ENCODE measurements at places on chromosomes 6 and 20. TPM values are rescaled to one million over a fixed set of nuclear protein-coding genes. Genes with fewer than 3 reads are reported as not detected.

The CST3 gene
- not detected for total RNA-seq

The CMTR1 gene
- 70.9 TPM for total RNA-seq

GRCh38 chr20:21166801-21167200, 40.9 kb downstream of the KIZ start:
- DNase-seq, result no peak

GRCh38 chr20:33470457-33470856, 19.4 kb upstream of the CBFA2T2 start:
- DNase-seq, result no peak

- no peak for DNase-seq
Measured at GRCh38 chr6:123393331-123393730, 243.4 kb downstream of the TRDN start.

The SUMO4 gene
- total RNA-seq, result 5.9 TPM

GRCh38 chr6:31597006-31597405, 4.2 kb upstream of the NCR3 start:
- peak; percentile 56 for DNase-seq

DNA sequence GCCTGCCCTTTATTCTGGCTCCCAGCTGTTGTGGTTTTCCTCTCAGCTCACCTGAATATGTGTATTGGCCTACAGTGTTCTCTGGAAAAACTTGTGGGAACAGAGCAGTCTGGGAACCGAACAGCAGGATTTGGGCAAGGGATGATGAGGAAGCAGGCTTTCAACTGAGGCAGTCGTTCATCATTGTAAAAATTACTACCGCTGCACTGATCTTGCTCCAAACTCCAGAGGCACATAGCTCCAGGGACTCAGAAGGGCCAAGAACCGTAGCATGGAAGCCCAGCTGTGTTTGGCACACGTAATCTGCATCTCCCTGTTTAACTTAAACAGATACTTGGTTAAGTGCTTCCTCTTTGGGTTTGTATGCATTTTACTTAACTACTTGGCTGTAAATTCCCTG, 48.3 kb upstream of the EEF1A1 start:
- DNase-seq, result no peak

DNA sequence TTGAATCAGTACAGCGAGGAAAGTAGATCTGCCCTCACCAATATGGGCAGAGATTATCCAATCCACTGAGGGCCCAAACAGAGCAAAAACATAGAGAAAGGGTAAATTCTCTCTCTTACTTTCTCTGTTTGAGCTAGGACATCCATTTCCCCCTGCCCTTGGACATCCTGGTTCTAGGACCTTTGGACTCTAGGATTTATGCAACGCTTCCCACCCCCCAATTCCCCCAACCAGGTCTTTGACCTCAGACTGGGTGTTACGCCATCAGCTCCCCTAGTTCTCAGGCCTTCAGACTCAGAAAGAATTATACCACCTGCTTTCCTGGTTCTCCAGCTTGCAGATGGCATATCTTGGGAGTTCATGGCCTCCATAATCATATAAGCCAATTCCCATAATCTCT, 10.2 kb upstream of the B3GAT2 start:
- DNase-seq, result no peak

DNA sequence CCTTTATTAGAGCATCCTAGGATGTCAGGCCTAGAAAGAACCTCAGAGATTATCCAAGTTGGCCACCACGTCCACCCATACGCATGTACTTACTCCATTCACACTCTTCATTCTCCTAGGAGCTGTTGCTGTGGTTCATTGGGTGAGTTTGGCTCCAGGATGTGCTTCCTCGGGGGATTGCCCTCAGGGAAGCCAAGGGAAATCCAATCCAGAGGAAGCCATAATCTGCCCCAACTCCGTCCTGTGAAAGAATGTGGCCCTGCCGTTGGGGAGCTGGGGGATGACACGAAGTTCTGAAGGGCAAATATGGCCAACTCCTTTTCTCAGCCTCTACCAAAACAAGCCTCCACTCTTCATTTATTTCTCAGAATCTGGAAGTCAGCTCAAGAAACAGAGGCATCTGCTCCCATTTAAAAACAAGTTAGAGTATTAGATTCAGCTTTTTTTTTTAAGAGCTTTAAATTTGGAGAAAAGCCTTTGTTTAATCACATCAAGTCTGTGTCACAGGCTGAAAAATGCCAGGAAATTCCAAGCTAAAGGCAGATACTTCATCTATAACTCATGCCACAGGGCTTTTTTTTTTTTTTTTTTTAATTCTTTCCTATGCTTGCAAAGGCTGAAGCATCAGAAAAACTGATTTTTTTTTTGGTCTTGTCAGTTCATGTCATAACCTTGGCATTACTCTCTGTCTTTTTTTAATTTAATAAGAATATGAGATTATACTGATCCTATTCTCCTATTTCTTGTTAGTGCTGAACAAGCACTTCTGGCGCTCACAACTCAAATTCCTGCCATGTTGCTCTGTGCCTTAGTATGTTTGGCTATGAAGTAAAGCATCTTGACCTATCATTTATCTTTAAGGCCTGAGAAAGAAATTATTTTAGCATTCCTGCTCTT, 480.9 kb upstream of the MARCKS start:
- DNase-seq, result no peak

DNA sequence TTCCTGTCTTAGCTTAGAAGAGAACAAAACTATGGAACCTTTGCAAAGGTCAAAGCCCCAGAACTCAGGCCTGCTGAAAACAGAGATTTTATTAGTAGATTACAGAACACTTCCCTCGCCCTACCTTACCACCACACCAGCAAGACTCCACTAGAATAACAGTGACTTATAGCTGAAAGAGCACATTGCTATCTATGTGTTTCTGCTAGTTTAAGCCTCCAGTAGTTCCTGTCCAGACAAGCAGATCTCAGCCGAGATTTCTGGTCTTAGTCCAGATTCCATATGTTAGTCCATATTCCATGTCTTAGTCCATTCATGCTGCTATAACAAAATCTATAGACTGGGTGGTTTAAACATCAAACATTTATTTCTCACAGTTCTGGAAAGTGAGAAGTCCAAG, 412.3 kb upstream of the ID4 start:
- DNase-seq, result no peak

The TRIM10 gene
- total RNA-seq, result 0.25 TPM

DNA sequence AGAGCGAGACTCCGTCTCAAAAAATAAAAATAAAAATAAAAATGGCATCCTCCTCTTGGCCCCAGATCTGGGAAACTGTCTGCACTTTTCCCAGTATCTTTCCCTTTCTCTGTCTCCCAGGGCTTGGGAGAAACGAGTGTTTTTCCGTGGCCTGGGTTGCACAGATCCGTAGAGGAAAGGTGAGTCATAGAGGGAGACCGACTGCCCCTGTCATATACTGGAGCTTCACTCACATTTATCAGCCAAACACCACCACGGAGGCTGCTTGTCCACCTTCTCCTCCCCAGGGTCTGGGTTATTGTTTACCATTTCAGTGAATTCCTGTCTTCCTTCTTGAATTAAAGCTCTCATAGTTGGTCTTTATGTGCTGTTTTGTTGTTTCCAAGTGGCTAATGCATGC, 31.9 kb upstream of the EIF2S2 start:
- no peak for DNase-seq

The HTR1E gene
- not detected for total RNA-seq

The LY6G6F gene
- not detected for total RNA-seq

DNA sequence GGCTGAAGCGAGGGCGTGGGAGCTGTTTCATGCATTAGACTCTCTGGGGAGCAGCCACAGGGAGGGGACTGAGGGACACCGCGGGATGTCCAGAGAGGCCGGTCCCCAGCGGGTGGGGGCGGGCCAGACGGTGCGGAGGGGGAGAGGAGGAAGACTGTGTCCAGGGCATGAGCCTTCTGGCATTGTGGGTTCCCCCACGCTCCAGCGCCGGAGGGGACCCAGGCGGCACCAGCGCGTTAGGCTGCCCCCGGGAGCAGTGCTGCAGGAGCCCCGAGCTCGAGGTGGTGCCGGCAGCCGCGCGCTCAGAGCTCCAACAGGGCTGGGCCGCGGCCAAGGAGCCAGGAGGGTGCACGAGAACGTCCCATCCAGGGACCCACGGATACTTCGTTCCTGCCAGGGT, 14.4 kb downstream of the SLC22A3 start:
- no peak for DNase-seq

- no peak for DNase-seq
Measured at GRCh38 chr6:34416877-34417371, 8.9 kb downstream of the RPS10 start.

The PPP1R14C gene
- total RNA-seq, result not detected

DNA sequence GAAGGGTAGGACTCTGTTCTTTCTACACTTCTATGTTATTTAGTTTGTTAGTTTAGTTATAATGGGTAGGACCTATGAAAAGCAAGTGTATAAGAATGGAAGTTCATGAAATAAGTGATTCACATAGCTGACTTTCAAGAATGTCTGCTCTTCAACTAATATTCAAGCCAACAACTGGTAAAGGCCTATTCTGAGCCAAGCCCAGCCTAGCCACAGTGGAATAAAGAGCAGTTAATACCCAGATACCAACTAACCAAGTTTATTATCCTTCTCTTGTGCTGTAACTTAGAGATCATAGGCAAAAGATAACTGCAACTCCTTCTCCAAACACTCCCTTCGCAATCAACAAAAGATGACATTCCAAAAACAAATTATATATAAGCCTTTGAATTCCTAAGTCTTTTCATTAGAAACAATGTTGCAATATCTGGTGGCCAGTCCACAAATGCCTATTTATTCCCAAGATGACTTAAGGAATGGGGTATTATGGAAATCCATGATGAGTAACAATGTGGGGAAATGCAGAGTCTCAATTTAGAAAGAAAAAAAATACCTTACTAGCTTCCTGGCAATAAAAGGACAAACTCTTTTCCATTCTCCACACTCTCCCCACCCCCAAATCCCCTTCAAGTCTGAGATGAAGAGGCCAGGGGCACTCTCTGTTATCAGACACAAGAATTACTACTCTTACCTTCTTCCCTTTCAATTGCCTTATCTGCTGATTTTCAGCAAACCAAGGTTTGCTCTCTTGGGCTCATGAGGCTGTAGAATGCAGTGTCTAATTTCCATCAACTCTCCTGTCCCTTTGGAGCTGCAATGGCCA, 27.4 kb downstream of the BTBD9 start:
- no peak for DNase-seq

The CD109 gene
- 6.7 TPM for total RNA-seq

The PTK6 gene
- total RNA-seq, result 0.38 TPM

DNA sequence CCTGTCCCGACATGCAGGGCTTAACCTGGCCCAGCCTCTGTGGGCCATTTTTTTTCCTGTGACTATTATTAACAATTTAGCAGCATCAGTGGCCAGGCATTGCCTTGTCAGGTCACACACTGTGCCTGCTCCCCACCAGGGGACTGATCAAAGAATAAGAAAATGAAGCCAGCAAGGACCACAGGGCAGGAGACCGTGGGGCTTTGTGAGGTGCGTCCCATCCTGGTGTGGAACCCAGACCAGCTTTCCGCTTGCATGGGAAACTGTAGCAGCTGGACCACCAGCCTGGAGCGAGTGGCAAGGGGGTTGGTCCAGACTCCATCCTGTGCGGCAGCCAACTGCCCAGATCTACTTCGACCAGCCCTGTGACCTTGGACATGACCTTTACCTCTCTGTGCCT, 218.3 kb downstream of the ANKRD60 start:
- DNase-seq, result no peak

The CGA gene
- total RNA-seq, result not detected

GRCh38 chr20:44596876-44597275, 14.5 kb downstream of the PKIG start:
- no peak for DNase-seq

DNA sequence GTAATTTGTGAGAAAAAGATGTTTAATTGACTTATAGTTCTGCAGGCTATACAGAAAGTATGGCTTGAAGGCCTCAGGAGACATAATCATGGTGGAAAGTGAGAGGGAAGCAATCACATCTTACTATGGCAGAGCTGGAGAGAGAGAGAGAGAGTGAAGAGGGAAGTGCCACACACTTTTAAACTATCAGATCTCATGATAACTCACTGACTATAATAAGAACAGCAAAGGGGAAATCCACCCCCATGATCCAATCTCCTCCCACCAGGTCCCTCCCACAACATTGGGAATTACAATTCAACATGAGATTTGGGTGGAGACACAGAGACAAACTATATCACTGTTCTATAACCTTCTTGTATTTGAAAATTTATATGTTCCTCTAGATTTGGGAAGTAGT, 117.2 kb upstream of the BMP5 start:
- DNase-seq, result no peak

DNA sequence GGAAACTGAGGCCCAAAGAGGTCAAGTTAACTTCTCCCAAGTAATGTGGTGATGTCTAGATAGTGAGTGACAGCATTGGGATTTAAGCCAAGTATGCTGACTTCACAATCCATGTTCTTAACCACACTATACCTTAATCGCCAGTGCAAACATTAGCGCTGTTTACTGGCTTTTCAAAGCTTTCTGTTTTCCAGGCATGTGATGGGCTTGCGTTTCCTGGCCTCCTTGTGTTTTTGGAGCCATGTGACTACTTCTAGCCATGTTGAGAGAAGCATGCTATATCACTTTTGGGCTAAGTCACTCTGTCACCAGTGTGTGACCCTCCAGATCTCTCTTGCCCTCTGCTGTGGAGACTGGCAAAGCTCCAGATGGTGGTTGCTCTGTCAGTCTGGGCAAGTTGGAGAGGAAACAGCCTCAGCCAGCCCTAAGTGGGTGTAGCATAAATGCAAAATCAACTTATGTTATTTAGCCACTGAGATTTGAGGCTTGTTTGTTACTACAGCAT, 76.9 kb downstream of the ANKRD6 start:
- no peak for DNase-seq

- DNase-seq, result peak; percentile 78
Measured at GRCh38 chr6:1770968-1771723, 161.4 kb downstream of the FOXC1 start.

DNA sequence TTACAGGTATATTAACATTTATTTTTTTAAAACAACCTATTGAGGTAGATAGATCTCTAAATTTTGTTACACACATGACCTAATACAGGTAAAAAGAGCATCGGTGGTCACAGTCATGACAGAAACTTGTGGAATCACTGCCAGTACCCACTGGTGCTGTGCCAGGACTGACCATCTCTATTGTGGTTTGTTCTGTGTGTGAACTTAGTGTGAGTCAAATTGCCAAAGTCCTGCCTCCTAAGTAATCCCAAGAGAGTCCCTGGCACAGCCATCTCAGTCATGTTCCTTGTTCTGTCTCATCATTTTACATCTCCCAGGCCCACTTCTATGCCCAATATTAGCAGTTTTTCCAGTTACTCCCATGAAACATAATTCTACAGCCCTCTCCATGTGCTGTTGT, 21.4 kb downstream of the GSTA2 start:
- no peak for DNase-seq

DNA sequence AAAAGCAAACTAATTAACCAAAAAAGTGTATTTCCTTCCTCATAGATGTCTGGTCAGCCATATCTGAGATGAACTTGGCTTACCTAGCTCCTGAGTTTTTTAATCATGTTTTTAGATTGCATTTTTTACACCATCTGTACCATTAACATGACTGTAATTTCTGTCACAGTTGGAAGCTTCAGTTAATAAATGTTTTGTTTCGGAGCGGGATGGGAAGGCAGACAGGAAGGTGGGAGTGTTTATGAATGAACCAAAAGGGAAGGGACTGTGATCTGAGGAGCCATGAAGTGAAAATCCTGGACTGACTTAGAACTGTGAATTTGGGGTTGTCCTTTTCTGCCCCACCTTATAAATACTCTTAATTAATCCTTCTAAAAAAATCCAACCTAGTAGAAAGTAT, 445.6 kb upstream of the SOX4 start:
- DNase-seq, result no peak
